GM23338 (cell line): ENCODE measurements at places on chromosomes 11 and 22.

GRCh38 chr11:130832566-130833425, 83.5 kb downstream of the SNX19 start:
- no peak for DNase-seq

DNA sequence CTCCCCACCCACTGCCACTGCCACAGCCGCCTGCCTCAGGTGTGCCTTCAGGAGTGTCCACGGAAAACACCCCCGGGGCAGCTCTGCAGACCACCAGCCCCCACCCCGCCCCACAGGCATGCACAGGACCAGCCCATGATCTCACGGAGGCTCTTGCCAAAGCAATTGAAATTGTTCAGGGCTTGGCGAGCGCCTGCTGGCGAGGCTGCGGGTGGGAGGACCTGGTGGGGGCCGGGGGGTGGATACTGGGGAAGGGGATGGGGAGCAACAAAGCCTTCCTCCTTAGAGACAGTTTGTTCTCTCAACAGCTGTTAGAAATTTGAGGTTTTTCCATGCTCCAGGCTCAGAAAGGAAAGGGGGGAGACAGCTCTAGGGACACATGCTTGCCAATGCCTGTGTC, 274.7 kb downstream of the MN1 start:
- DNase-seq = no peak

DNA sequence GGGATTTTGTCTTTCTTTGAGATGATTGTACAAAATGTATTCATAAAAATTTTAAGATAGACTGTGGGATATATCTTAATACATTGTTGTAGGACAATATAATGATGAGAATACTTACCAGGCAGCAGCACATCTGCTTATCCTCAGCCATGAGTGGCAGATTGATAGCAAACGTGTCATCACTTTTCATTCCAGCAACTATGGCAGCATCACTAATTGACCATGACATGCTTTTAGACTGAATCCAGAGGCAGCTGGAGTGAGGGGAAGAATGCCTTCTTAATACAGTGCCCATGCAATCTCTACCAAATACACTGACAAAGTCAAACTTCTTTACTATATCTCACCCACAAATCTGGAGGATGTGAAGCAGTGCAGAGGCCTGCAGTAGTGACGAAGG, 755.2 kb upstream of the RAG2 start:
- no peak for DNase-seq

DNA sequence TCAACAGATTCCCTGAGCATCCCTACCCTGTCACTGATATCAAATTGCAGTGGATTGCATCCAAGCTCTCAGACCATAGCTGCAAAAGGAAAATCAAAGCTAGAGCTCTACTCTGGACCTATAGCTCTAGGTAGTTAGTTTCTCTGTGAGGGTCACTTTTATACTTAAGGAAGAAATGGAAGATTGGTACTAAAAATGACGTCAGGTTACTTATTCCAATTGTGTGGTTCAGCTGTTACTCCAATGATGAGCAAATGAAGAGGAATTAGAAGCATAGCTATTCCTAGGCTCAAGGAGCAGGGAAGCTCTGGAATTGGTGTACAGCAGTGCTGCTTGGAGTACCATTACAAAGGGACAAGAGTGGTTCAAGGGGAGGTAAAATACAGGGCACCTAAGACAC, 36.4 kb upstream of the GLYATL1 start:
- no peak for DNase-seq

DNA sequence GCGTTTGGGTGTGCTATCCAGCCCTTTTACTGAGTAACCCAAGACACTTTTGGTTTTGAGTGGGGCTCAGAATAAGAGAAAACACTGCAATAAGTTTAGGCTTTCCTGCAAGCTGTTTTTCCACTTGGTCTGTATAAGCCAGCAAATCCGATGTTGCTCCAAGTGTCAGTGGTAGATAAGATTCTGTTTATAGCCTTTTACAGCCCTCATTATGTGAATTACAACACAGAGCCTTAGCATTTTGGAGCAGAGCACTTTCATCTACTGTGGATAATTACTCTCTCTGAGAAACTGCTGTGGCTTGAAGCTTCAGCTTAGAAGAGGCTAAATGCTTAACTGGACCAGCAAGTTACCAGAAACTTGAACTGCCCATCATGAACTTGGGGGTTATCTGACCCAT, 601.1 kb downstream of the JRKL start:
- no peak for DNase-seq

DNA sequence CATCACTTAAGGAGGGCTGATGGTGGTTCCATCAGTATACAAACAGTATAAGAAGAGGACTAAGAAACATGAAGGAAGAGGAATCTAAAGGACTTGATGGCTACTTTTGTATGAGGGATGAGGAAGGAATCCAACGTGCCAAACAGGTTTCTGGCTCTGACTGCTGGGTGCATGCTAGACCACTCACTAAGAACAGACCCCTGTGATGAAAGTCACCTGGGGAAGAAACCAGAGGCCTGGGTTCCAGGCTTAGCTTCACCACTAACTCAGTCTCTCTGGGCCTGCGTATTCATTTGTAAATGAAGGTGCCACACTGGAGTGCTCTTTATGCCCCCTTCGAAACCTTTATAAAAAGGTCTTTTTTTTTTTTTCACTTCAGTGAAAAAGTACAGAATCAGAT, 55.1 kb downstream of the AAMDC start:
- peak; percentile 35 for DNase-seq

GRCh38 chr11:133350045-133350444, 182.3 kb downstream of the OPCML start:
- no peak for DNase-seq

DNA sequence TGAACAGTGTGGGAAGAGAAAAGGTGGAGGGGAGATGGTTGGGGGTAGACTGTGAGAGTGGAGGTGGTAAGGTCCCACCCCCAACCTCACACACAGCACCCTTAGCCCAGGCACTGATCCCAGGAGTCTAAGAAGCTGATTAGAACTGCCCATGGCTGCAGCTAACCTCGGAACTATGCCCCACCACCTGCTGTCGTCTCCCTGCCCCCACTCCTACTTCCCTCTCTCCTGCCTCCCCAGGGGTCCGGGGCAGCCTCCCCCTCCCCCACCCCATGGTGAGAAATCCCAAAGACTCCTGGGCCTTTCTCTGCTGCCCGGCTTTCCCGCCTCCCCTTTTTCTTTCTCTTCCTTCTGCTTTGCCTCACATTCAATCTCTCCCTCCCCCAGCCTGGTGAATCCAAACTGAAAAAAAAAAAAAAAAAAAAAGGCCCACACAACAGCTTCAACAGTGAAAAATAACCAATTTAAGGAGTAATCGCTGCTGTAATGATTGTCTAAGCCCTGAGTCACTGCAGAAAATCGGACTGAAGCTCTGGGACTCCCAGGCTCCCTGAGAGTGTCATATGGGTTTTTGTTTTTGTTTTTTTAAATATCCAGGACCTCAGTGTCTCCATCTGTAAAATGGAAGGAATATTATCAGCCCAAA, 9.6 kb upstream of the TP53I11 start:
- DNase-seq = no peak

DNA sequence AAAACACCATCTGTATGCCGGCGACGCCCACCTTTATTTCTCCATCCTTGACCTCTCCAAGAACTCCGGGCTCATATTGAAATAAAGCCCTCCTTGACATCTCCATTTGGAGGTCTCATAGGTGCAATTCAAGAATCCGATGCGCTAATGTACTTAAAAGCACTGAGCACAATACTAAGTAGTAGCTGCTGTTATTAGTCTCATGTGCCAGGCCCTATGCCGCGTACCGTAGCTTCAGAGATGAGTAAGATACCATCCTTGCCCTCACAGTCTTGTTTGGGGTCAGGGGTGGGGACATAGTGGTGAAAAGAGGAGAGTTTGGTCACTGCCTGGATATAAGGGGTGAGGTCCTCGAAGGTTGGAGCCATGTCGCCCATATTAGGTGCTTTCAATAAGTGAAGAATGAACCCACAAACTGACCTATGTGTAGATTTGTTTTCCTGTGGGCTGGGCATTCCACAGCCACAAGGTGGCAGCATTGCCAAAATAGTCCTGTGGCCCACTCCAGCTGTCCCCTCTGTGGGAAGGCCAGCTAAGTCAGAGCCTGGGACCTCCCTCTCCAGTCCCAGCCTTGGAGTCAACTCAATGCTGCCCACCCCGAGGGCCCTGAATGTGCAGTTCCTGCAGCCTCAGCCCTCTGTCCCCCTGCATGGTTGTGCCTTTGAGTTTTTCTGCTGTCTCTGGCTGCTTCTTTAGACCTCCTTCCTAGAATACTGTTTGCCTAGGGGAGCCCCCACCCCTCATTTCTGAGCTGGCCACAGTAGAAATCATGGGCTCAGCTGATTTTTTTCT, 6.5 kb downstream of the DCPS start:
- peak; percentile 83 for DNase-seq

DNA sequence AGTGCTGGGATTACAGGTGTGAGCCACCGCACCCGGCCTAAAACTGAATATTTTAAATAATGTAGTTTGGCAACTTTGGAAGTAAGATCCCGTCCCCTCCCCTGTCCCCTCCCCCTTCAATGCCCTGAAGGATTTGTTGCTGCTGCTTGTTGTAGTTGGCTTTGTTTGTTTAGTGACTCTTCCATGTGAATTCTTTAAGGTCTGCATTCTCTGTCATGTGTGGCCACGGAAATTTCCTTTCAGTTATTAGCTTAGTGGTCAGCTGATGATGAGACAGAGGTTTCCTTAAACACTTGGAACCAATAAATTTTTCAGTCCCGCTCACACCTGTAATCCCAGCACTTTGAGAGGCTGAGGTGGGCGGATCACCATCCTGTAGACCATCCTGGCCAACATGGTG, 109.9 kb downstream of the MPPED1 start:
- DNase-seq = no peak

GRCh38 chr22:37968452-37969251, 15.2 kb downstream of the POLR2F start:
- no peak for DNase-seq

DNA sequence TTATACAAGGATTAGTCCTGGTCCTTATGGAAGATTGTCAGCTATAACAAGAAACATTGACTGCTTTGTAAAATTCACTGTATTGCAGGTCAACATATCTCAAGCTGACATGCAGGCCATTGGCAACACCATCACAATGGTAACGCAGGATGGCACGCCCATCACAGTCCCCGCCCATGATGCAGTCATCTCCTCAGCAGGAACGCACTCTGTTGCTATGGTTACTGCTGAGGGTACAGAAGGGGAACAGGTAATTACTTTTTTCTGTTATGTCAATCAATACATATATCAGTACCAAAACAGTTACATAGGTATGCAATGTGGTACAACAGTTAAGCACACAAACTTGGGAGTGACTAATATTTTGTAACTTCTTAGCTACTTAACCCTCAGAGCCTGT, 55.3 kb downstream of the ZNF143 start:
- peak; percentile 73 for DNase-seq

- no peak for DNase-seq
Observed at GRCh38 chr22:37505989-37506388, 13.2 kb downstream of the CARD10 start.

DNA sequence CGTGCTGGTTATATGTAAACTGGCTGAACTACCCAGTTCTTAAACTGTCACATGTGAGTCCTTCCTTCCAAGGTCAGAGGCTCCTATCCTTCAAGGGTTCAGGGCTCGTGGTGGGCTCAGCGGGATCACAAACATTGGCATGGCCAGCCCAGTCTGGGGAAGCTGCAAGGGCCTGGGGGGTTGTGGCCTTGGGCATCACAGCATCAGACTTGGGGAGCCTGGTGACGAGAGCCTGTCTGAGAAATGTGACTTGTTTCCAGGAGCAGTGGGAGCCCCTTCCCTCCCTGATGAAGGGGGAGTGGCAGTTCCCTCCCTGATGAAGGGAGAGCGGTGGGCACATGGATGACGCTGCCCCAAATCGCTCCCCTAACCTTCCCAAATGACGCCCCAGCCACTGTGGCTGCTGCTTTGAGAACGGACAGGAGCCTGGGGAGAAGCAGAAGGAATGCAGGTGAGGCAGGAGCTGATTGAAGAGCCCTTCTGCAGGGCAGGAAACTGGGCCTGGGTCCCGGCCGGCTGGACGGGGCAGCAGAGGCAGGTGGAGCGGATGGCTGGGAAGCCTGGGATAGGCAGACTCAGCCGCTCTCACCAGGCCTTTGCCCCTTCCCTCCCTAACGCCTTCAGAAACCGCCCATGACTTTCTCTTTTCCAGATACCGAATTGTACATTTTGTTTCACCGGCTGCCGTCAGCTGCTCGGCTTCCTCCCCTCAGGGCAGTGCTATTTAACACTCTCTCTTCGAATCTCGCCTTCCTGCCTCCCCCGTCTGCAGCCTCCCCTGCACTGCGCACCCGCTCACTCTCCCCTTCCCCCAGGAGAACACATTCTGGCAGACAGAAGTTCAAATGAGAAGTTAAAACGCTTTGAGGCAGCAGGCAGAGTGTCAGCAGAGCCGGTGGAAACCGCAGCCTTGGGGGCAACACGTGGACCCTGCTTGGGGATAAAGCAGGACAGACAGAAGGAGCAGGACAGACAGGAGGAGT, 1486.7 kb downstream of the BRD1 start:
- DNase-seq = peak; percentile 8
